ENCODE measurements at places on chromosomes 12 and 14. TPM values are rescaled to one million over a fixed set of nuclear protein-coding genes. Genes with fewer than 3 reads are reported as not detected.

- no peak for DNase-seq
These were observed 1.8 kb downstream of the ZDHHC22 start for GRCh38 chr14:77139540-77140358.

GRCh38 chr14:77025744-77026165, 2.8 kb downstream of the IRF2BPL start:
- no peak for DNase-seq

- DNase-seq: no peak
These were observed 61.8 kb downstream of the PLBD1 start for GRCh38 chr12:14505626-14506596.

DNA sequence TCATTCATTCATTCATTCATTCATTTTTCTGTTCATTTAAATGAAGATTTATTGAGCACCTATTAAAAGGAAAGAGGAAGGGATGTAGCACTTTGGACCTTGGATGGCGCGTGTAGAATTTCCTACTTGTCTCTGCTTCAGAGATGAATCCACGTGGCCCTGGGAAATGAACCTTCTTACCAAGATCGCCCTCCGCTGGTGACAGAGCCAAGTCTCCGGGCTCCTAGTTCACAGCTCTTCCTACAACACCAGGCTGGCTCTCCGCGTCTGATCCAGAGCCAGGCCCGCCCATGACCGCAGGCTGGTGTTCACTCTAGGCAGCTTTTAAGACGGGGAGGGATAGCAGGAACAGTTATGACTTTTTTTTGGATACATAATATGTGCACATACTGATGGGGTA, 70.9 kb upstream of the PIWIL1 start:
- no peak for DNase-seq

DNA sequence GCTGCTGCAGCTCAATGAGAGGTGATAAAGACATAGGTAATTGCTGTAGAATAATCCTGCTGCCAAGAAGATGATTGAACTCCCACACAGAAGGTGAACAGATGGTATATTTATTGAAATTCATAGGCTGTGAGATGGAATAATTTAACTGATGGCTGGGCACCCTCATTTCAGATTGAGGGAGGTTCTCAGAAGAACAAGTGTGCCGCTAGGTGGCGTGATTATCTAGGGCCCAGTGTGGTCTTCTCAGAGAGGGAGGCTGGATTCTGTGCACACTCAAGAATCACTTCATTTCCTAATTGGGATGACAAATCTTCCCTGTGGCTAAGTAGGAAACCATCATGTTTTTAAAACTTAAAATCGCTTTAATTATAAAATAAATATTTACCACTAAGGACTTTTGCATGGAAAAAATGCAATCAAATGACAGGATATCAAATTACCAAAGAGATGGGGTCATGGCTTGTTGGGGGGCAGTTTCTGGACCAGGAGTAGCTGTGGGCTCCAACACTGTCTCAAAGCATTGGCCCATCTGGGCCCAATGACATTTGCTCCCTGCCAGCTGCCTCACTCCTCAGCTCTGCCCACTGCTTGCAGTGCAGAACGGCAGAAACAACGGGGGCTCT, 132.3 kb downstream of the SNAPC1 start:
- peak; percentile 41 for DNase-seq

- no peak for DNase-seq
These were observed 5.0 kb downstream of the DAD1 start for GRCh38 chr14:22583994-22584393.

DNA sequence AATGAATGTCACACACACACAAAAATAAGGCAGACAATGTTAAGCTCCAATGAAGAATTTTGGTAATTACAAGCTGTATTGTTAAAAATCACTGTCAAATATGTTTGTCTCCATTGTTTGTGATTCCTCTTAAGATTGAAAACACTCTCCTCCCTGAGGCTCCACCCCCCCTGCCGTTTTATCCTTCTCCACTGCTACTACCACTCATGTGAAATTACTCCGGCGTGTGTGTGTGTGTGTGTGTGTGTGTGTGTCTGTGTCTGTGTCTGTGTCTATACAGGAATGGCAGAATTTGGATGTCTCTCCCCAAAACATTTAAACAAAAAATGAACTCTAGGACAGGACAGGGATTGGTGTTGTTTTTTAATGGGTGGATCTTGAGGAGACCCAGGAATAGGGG, 365.1 kb upstream of the DIO2 start:
- no peak for DNase-seq

GRCh38 chr14:74735125-74735524, 22.2 kb downstream of the FCF1 start:
- DNase-seq: no peak

DNA sequence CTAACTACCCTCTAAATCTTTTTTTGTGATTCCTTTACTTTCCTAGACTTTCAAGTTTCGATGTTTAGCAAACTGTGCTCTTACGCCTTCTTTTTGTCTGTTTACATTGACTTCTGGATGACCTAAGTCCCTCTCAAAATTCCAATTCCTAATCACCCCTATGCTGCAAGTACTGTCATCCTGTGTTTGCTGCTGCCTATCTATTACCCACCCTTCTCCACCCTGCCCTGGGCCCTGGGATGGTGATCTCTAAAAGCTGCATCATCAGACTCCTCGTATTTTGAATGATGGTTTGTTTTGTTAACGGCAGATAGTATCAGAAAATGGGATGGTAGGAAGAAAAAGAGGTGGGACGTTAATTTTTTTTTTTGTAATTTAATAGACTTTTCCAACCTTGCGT, 272.1 kb downstream of the DIO2 start:
- DNase-seq: no peak

DNA sequence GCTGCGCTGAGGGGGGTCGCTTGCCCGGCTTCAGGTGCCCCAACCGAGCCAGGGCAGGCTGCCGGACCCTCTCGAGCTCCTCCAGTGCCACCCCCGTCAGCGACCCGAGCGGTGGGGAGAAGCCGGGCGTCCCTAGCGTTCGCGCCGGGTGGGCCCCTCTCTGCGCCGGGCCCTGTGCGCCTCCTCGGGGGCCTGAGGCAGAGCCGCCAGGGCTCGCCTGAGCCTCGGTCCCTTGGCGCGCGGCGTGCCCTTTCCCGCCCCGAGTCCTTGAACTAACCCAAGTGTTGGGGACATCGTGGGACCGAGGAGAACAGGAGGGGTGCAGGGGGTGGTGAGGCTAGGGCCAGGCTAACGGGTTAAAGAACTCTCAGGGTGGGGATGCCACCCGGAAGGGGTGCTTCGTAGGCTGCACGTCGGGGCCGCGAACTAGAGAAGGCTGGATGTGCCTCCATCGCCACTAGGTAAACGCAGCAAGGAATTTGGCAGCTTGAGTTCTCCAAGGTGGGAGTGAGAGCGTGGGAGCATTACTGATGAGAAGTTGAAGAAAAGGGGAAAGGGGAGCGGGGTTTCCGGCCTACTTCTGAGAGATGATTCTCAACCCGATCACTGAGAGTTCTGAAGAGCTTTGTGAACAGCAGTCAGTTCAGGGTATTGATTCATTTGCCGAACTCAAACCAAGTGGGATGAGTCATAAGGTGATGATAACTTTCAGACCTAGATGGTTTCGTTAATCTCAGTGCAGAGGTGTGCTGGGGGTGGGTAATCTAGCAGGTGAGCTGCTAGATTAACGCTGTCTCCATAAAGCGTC, 618 bp downstream of the RNF34 start:
- DNase-seq: peak; percentile 76

DNA sequence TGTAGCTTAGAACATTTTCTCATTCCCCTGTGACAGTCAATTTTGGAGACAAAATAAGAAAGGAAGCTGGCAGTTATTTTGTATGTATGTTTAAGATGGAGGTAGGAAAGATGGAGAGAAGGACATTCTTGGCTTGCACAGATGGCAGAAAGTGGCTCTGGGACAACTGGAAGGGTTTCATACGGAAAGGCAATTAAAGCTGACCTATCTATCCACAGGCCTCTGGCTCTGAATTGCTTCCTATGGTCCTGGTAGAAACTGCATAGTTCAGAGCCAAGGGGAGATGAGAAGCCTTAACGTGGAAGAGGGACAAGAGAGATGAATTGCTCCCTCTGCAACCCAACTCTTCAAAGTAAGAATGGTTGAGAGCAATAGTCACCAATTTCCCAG, 8.0 kb upstream of the NPFF start:
- no peak for DNase-seq

DNA sequence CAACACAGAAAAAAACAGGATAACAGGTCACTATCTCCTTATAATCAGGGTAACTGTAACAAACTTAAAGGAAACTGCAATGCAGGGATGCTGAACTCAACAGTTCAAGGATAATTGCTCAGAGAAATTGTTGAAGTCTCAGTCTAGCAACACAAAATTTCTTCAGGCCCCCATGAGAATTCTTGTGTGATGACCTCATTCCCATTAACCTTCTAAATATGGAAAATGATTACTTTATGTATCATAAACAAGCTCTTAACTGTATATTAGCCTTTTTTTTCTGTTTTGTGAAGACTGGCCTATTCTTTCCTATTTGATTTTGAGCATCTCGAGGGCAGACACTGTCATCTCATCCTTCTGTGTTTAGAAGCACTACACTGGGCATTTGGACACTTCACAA, 47.1 kb downstream of the IGF1 start:
- DNase-seq: no peak

DNA sequence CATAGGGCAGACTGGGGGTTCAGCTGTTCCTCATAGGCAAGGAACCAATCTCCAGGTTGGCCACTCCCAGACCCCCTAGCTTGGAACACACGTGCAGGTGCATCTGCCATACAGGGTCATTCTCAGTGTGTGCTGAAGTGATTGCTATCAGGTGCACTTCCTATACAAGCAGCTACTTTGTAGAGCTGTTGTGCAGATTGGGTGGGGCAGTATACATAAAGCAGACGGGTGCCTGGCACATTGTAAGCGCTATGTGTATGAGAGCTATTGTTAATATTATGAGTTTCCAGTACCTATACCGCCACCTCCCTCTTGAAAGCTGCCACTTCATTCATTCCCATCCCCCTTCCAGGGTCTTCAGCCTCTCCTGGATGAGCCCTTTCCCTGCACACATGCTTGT, 17.3 kb downstream of the IRF2BPL start:
- DNase-seq: peak; percentile 40

DNA sequence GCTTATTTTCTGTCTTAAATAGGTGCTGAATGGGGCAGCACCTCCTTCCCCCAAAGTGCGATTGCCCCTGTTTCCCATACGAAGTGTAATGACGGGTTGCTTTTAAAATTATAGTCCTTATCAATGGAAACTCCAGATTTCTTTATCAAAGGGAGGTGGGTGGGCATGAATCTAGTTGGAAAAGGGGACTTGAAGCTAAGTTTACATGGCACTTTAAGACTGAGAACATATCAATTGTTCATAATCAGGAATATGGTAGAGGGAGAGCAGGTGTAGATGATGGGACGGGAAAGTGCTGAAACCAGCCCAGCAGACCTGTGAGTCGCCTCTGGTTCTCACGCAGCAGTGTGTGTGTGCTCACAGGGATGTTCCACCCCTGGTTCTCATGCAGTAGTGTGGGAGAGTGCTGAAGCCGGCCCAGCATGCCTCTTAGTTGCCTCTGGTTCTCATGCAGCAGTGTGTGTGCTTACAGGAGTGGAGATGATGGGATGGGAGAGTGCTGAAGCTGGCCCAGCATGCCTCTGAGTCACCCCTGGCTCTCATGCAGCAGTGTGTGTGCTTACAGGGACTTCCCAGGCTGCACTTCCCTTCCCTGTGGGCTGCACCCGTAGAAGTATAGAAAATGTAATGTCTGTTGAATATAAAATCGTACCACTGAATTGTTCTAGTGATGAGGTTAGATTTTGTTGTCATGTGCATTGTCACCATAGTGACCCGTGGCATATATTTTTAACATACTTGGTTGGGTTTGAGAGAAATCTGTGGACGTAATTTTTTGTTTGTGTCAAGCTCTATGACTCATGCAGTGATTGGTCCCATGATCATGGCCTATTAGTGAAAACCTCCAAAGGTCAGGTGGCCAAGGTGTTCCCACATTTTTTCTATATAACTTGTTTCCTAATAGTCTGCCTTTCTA, 51.6 kb downstream of the GPATCH2L start:
- no peak for DNase-seq

DNA sequence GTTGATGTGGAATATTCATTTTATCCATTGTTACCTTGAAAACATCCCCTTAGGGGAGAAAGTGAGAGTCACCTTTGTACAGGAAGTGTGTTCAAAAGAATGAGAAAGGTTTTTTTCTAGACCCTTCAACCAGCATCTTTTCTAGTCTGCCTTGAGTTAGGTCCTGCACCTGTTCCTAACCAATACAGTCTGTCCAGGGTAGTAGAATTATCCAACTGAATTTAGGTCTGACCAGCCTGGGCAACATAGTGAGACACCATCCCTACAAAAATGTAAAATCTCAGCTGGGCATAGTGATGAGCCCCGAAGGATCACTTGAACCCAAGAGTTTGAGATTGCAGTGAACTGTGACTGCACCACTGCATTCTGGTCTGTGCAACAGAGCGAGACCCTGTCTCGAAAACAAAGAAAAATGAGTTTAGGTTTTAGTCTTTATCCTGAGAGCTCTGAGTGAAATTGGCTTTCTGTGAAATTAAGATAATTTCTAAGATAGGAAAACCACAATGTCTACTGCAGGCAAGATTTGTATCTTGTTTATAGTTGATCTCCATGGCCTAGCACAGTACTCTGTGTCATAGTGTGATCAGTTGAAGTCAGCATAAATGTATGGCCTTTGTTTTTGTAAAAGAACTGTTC, 25.2 kb downstream of the ARHGAP5 start:
- peak; percentile 57 for DNase-seq

DNA sequence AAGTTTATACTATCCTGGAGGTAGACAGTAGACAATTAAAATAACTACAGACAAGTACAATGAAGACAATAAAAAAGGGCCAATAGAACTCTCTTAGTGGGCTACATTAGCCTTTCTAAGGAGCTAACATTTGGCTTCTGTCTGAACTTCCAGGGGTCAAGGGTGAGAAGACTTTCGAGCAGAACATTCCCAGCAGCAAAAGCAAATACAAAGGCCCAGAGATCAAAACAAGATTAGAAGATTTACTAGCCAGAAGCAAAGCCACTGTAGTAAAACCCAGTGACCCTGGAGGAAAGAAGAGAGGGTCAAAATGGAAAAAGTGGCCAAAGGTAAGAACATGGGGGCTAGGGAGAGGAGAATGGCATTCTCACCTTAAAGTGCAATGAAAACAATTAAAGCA, 63.2 kb downstream of the ATP2B1 start:
- no peak for DNase-seq

- no peak for DNase-seq
These were observed 58.7 kb downstream of the ST8SIA1 start for GRCh38 chr12:22275843-22276242.

The HOMEZ gene
- 8.6 TPM for polyA plus RNA-seq

The AGAP2 gene
- 3.0 TPM for polyA plus RNA-seq

The AHNAK2 gene
- polyA plus RNA-seq: not detected

The CCER1 gene
- polyA plus RNA-seq: not detected

The ARL6IP4 gene
- polyA plus RNA-seq: 295 TPM

The CAPZA3 gene
- polyA plus RNA-seq: not detected

The TMCC3 gene
- polyA plus RNA-seq: not detected

The LMO3 gene
- polyA plus RNA-seq: not detected

The KLRG1 gene
- polyA plus RNA-seq: 18.0 TPM

The ADAM21 gene
- 0.14 TPM for polyA plus RNA-seq

The GPR162 gene
- polyA plus RNA-seq: not detected

The GDF11 gene
- 0.79 TPM for polyA plus RNA-seq

The TDRD9 gene
- polyA plus RNA-seq: 0.25 TPM

The ZDHHC17 gene
- 12.4 TPM for polyA plus RNA-seq
